ENCODE measurements at places on chromosomes 5 and 9.

- no peak for DNase-seq
These were observed 36.2 kb upstream of the PRDM12 start for GRCh38 chr9:130627896-130628792.

DNA sequence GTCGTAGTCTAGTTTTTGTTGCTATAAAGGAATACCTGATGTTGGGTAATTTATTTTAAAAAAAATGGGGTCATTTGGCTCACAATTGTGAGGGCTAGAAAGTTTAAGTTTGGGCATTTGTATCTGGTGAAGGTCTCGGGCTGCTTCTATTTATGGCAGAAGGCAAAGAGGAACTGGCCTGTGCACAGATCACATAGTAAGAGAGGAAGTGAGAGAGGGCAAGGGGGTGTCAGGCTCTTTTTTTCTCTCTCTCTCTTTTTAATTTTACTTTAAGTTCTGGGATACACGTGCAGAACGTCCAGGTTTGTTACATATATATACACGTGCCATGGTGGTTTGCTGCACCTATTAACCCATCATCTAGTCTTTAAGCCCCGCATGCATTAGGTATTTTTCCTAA, 453.3 kb downstream of the DIRAS2 start:
- no peak for DNase-seq

GRCh38 chr5:111859533-111860270, 102.7 kb upstream of the NREP start:
- DNase-seq = no peak

DNA sequence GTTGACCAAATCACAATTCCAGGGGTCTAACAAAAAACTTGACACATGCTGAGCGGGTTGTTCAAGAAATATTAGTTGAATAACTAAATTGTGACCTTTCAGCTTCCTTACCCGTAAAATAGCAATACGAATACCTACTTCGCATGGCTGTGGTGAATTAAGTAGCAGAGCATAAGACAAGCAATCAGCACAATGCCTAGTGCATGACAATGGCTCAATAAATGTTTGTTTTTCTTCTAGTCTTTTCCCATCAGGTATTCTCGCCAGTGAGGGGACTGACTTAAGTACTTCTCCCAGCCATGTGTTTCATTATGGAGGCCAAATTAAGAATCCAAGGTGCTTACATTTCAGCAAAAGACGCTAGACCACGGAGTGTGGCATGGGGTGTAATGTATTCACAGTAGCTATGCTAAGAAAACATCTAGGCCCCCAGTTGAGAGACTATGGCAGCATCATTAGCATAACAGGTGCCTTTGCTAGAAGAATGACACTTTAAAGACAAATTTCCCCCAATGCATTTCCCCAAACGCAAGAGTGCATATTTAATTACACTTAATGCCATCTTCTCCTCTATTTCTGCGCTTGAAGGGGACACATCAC, 145.9 kb downstream of the ASTN2 start:
- no peak for DNase-seq

DNA sequence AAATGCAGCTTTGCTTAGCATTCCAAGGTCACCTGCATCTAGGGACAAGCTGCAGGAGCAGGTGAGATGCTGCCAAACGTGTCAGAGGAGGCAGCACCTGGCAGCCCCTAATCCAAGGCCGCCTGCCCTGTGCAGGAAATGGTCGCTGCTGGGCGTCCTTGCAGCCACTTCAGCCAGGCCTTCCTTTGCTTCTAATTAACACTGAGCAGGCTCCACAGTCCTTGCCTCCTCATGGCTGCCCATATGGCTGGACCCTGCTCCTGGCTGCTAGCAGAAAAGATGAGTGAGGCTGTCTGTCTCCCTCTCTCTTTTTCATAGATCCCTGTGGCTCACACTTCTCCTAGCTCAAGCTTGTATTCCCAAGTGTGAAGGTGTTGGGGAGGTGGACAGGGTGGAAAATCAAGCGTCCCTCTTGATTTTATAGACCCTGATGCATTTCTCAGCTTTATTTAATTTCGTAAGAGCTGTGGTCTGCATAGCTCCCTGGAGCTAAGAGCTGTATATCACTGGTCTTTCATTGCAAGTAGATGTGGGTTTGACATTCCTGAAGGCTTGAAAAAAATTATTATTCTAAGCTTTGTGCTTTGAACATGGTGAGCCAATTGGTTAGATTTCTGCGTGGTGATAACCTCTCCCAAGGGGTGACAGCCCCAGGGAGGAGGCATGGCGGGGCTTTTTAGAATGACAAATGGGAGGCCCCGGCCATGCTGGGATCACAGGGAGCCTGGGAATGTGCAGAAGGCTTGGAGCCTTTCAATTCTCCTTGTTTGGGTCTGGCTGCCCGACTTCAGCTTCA, 193.8 kb downstream of the SLIT3 start:
- DNase-seq = no peak

DNA sequence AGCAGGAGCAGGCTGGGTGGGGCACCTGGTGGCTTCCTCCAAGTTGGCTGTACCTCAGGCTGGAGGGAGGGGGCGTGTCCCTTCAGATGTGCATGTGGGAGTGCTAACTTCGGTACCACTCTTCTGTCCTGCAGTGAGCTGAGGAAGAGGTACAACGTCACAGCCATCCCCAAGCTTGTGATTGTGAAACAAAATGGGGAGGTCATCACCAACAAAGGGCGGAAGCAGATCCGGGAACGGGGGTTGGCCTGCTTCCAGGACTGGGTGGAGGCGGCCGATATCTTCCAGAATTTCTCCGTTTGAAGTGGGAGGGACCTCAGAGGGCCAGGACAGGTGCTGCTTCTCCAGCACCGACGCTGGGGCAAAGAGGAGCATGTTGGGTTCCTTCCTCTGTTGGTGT, 9.3 kb downstream of the NXNL2 start:
- DNase-seq = no peak

- DNase-seq = no peak
These were observed 202.7 kb downstream of the SEMA6A start for GRCh38 chr5:116371935-116372334.

DNA sequence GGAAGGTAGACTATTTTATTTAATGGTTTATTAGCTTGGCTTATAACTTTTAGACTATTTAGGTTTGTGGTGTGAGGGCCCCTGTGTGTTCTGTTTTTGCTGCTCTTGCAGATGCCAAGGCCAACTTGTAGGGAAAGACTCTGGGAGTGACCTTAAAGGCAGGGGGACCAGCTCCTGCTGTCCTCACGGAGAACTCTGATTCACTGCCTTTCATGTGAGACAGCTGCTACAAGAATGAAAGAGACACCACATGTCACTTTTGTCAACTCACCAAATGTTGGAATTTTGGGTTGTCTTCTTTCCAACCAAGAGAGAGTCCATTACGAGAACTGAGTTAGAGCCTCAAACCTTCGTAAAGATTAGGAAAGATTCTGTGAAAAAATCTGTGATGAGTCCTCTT, 258.3 kb upstream of the ADAMTSL1 start:
- no peak for DNase-seq

DNA sequence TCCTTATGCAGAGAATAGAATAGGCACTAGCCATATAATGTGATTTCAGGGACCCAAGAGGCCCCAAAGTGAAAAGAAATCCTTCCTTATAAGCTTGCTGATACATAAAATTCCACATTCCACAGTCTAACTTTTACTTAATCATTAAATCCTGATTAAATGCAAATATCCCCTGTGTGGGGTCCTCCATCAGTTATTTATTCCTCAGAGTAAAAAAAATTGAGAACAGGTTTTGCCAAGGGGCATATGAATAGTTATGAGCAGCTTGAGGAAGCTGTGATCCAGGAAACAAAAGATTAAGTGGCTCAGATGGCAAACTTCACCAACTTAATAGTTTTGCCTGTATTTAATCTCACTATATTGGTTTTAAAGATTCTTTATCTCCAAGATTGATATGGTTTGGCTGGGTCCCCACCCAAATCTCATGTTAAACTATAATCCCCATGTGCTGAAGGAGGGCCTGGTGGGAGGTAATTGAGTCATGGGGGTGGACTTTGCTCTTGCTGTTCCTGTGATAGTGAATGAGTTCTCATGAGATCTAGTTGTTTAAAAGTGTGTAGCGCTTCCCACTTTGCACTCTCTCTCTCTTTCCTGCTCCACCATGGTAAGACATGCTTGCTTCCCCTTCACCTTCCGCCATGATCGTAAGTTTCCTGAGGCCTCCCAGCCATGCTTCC, 324.9 kb downstream of the NPR3 start:
- DNase-seq = no peak

DNA sequence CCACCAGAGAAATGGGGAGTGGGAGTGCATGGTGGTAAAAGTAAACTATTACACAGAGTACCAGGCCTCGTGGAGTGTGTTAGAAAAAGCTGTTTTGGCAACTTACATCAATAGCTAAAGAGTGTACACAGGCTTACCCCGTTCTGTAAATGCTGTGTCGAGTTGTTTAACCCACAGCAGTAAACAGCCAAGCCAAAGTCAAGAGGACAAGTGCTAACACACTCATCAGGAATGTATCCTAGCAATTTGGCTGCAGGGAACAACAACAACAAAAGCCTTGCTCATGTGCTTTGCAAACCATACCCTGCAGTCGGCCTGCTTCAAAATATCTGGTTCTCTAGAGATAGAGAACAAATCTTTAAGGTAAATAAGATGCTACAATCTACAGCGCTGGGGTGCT, 15.9 kb downstream of the DAP start:
- no peak for DNase-seq

- DNase-seq = no peak
These were observed 59.7 kb upstream of the SNCAIP start for GRCh38 chr5:122252319-122252718.

DNA sequence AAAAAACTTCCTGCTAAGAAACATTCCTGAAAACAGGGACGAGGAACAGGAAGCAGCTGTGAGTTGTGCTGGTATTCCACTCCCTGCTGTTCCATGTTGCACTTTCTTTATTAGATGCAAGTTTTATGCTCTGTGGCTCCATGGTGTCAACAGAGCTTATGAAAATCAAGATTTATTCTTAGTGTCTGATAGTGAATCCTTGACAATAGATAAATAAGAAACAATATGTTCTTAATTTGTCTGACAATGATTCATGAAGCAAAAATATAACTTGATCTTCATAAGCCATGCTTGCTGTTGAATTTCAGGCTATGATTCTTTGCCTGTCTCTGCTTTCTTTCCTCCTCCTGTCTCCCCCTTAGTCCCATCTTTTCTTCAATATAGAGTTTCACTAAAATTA, 119.6 kb downstream of the DROSHA start:
- DNase-seq = no peak

DNA sequence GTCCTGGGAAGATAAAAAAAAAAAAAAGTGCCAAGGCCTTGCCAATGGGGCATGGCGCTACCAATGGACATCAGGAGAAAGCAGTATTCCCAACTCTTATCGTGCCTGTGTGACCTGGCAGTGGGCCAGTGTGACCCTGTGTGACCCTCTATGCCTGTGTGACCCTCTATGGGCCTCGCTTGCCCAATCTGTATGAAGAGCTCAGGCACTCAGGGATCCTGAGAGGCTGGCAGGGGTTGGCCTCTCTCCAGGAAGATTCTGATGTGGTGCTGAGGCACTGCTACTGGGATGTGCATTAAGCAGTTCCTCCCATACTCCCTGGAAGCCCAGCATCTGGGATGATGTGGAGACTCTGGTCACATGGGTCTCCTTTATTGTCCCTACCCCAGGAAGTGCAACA, 179.2 kb downstream of the MACROH2A1 start:
- no peak for DNase-seq

GRCh38 chr9:38315085-38315595, 77.4 kb upstream of the ALDH1B1 start:
- DNase-seq = no peak

DNA sequence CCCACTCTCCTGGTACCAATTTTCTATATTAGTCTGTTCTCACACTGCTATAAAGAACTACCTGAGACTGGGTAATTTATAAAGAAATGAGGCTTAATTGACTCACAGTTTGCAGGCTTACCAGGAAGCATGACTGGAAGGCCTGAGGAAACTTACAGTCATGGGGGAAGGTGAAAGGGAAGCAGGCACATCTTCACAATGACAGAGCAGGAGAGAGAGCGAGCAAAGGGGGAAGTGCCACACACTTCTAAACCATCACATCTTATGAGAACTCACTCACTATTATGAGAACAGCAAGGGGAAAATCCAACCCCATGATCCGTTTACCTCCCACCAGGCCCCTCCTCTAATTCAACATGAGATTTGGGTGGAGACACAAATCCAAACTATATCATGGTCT, 72.2 kb downstream of the ATG10 start:
- DNase-seq = no peak

GRCh38 chr9:119370816-119371215, 1.6 kb upstream of the BRINP1 start:
- DNase-seq = no peak

DNA sequence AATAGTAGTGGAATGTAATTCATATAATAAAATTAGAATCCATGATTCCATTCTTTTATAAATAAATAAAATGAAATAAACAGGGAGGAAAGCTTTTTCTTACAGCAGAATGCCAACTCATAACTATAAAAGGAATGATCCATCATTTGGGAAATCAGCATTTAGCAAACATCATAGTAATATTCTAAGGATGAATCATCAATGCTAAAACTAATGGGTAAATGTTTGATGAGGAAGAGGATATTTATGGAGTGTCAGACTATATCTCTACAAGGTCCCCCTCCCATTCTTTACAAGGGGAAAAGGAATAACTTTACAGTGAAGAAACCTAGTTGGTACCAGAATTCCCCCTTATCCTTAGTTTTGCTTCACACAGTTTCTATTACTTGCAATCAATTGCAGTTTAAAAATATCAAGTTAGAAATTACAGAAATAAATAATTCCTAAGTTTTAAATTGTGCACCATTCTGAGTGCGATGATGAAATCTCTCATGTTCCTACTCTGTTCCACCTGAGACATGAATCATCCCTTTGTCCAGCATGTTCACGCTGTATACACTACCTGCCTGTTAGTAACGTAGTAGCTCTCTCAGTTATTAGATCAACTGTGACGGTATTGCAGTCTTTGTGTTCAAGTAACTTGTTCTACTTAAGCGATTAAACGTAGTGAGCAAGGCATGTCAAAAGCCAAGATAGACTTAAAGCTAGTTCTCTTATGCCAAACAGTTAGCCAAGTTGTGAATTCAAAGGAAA, 14.2 kb upstream of the JAKMIP2 start:
- no peak for DNase-seq

- DNase-seq = no peak
These were observed 124.4 kb downstream of the PLK2 start for GRCh38 chr5:58335518-58335917.

DNA sequence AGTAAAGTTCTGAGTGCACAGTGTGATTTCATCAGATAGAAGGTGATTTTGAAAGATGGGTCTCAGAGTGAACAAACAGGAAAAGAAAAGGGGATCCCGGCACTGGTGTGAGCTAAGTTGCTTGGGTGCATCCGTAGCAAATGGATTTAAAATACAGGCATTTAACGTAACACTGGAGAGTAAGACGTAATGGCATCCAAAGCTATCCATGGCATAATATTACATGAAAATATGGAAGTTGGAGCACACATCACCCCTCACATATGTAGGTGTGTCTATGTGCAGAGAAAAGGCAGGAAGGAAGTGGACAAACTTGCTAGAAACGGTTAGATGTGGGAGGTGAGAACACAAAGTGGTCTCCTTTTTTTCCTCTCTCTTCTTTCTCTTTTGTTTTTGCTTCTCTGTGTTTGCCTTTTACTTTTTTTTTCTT, 38.2 kb upstream of the SEMA4D start:
- DNase-seq = no peak

GRCh38 chr5:10775646-10776045, 14.6 kb upstream of the DAP start:
- no peak for DNase-seq

GRCh38 chr9:134062461-134063087, 5.3 kb downstream of the BRD3 start:
- no peak for DNase-seq

GRCh38 chr5:59317023-59317773, 576.3 kb downstream of the PDE4D start:
- no peak for DNase-seq

Measured in stimulated activated CD4-positive, alpha-beta T cell treated with anti-CD3 and anti-CD28 coated beads, Interleukin-15, amount 100 ng/mL, for 1 hour (primary cell).